Omental fat pad (tissue), 4 donors: ENCODE measurements at places on chromosomes 7 and 10.

- DNase-seq = no peak
These were observed 26.1 kb upstream of the RSU1 start for GRCh38 chr10:16843252-16843870.

DNA sequence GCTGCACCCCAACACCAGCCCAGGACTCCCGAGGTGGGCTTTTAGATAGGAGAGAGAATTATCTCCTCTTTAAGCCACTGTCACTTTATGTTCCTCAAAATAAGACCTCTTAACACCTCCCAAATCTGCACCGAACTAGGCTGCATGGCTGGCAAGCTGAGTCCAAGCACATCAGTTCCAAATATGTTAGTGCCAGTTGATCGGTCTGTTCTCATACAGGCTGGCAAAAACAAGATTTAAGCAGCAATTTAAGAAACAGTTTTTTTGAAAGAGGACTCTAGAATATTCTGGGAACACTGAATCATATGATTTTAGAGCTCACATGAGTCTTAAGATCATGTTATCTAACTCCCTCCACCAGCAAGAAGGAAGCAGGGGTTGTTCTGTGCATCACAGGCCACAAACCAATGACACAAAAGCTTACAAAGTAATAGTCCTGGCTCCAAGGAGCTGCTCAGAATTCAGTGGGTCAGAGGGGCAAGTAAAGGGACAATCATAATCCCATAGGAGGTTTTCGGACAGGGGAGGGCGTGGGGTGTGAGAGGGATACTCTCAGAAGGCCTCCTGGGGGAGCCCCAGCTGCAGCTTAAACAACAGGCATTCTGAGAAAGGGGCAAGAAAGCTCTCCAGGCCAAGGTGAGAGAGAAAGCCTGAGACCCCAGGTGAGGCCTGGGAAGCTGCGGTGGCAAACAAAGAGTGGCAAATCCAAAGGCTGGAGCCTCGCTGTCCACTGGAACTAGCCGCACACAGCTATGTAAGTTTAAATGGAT is 7.1 kb downstream of the COBL start:
- no peak for DNase-seq

DNA sequence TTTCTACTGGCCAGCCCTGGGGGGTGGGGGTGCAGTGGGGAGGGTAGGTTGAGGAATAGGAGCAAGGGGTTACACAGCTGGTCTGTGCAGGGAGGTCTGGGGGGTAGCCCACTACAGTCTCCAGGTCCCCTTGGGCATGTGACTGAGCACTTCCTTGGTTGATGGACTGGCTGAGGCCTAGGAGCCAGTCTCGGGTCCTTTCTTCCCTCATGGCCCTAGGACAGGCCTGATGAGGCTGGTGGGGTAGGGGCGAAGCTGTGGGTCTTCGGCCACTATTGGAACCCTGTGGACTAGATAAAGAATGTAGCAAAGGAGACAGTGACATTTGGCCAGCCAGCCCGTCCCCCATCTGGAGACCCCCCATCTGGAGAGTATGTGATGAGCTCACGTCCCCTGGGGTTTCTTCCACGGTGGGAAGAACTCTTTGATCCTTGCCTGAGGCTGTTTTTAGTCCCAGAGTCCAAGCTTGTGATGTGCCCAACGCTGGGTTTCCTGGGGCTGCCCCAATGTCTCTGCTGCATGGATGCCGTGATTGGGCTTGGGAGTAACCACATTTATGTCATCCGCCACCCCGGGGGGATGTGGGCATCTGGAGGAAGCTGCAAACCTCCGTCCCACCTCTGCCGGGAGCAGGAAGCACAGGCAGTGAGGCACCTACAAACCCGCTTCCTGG is 20.7 kb downstream of the FAM241B start:
- no peak for DNase-seq

DNA sequence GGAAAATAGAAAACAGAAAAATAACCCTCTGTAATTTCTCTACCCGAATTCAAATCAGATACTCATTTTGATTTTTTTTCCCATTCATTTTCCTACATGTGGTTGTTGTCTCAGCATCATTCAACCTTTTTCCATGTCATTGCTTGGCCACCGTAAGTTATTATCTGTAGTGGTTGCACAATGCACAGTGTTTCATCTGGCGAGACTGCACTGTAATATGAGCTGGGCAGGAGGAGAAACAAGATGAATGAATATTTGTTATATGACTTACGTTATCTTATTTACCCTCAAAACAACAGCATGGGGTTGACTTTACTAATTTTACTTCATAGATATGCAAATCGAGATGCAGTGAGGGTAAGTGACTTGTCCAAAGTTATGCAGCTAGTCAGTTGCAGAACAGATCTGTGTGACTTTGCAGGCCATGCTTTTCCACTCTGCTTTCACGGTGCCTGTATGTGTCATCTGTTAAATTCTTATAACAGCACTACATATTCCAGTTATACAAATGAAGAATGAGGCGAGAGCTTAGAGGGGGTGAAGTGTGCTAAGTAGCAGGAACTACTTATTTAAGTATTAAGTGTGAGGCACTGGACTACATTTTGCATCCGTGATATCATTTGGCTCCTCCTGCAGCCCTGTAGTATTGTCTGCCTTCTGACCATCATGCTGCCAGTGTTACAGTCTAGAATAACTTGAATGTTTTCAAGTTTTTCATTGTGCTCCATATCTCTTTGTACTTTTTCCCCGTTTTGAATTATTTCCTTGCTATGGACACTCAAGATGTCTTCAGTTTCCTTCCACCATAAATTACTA is 56.7 kb downstream of the ZMYND11 start:
- DNase-seq = no peak

DNA sequence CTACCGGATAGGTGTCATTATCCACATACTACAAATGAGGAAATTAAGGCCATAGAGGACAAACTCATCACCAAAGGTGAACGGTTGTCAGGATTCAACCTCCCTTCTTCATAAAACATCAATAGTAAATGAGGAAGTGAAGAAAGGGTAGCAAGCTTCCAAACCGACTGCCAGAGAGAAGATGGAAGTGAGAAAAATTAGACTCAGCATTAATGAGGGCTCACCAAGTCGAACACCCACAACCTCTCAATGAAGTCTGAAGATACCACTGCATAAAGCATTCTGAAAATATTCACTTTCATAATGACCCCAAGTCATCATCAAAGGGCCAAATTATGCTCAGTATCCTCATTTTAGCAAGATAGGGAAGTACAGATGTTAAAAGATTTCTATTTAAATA is 29.6 kb downstream of the ABCB4 start:
- DNase-seq = no peak

DNA sequence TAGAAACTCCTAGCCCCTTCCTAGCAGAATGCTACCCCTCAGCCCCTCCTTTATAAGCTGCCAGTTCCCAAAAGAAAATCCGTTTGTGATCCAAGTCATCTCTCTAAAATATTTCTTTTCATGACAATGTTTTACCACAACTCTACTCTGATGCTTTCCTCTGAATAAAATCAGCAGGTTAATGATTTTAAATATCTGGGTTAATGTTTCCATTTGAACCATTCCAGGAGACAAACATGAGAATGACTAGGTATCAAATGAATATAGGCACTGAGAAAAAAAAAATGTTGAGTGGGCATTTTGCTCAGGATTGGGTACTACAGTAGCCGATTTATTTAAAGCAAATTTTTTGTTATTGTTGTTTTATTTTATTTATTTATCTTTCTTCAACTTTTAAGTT is 360.3 kb downstream of the WDR11 start:
- no peak for DNase-seq

GRCh38 chr10:80415734-80416478 is 7.6 kb downstream of the PRXL2A start:
- DNase-seq = no peak

DNA sequence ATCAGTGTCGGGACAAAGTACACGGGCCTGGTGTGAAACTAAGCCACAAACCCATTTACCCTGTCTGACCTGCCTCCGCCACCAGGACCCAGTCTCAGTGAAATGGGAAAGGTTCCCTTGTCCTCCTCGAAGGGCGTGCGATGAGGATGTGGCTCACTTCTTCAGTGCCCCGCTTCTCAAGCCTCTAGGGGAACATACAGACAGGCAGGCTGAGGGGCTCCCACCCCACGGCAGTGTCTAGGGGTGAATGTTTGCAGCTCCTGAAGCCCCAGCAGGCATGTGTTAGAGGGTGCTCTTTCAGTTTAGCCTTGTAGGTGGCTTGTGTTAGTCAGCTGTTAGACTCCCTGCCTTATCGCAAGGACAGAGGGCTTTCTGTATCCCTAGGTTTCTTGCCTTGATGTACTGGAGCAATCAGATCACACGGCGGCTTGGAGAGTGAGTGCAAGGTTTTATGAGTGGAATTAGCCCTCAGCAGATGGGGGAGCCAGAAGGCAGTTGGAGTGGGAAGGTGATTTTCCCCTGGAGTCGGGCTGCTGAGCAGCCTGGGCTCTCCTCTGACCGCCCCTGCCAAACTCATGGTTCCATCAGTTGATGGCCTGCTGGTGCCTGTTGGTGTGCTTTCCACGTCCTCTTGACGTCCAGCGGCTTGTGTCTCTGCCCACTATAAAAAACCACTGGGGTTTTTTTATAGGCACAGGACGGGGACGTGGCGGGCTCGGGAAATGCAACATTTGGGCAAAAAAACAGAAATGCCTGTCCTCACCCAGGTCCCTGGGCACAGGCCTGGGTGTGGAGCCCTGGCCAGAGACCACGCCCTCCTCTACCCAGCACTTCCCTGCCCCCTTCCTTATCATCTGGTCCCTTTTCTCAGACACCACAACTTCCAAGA is 759 bp downstream of the NUDT1 start:
- no peak for DNase-seq

DNA sequence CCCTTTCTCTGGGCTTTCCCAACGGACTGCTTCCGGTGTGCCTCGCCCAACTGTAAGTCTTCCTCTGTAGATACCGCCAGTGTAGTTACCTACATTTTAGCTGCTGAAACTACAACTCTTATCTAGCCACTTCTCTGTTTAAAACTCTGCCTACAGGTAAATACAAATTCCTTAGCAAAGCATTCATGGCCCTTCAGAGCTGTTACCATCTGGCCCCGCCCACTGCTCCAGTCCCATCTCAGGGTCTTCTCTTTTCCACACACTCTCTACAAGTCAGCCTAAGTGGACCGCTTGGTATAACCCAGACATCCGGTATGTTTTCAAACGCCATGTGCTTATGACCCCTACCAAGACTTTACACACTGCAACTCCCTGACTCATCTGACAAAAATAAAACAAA is 41.0 kb upstream of the LAMB4 start:
- DNase-seq = no peak

DNA sequence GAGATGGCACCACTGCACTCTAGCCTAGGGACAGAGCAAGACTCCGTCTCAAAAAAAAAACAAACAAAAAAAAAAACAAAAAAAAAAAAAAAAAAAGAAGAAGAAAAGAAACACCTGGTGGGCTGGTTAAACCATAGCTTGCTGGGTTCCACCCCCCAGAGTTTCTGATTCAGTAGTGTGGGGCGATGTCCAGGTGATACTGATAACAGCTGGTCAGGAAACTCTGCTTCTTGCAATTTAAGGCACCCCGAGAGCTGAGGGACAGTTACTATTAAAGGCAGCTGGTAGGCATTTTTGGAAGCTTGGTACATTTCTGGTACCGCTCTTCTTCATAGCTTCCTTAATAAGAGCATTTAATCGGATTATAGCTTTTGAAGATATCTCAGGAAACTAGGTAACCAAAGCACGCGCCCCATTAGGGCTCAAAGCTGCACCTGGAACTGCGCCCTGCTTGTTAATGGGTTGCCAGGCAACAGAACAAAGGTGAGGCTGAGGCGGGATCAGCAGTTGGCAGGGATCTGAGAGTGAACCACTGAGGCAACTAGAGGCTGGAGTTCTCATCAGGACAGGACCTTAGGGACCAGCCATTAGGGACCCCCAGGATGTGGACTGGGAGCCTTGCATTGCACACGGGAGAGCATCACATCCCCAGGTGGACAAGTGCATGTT is 6.5 kb upstream of the SDK1 start:
- no peak for DNase-seq

- no peak for DNase-seq
These were observed 39.8 kb downstream of the ATOH7 start for GRCh38 chr10:68192113-68192512.

GRCh38 chr7:117041007-117041406 is 87.7 kb downstream of the ST7 start:
- no peak for DNase-seq

DNA sequence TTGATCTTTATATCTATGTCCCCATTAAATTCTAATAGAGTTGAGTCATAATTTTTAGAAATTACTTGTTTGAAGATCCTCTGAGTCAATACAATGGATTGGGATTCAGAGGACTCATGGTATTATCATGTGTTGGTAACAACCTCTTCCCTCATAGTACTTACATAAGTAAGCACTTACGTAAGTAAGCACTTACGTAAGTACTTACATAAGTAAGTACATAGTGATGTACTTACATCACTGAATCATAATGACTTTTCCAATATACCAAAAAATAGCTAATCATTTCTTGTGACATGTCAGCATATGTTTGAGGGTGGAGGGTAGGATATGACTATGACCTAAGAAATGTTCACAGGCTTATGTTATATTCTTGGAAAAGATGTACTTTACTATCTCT is 740.5 kb downstream of the SORCS1 start:
- no peak for DNase-seq

- no peak for DNase-seq
These were observed 9.6 kb downstream of the INPP5F start for GRCh38 chr10:119735451-119735850.

- DNase-seq = no peak
These were observed 533.3 kb upstream of the GHITM start for GRCh38 chr10:83605783-83606630.

GRCh38 chr10:11499425-11500071 is 111.9 kb downstream of the USP6NL start:
- DNase-seq = no peak

GRCh38 chr7:114530057-114530611 is 115.5 kb downstream of the FOXP2 start:
- no peak for DNase-seq

GRCh38 chr7:91655656-91656055 is 224.8 kb downstream of the MTERF1 start:
- no peak for DNase-seq

DNA sequence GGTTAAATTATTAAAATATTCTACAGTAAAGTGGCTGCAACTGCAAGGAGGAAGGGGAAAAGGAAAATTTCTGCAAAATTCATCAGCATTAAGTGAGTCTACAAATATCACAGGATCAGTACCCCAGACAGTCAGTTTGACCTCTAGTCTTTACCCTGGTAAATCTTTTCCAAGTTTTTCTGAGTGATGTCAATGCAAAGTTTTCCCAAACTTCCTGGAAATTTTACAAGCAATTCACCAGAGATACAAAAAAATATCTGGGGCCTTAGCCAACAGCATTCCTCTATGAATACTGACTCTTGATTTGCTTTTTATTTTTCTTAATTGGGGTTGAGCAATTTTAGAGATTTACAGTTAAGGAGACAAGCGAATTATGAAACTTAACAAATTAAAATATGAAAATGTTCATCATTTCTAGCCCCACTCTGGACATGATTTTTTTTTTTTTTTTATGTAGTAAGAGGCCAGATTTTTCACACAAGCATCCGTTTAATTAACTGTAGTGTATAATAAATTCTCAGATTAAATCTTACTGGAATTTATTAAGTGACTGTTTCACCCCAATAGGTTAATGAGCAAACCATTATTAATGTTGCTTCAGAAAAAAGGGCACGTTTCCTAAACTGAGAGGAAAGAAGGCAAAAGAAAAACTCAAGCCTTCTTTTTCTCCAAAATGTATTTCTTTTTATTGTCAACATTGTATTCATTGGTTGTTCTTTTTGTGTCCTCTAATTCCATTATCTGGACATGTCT is 539.5 kb upstream of the FZD8 start:
- no peak for DNase-seq

GRCh38 chr10:71729161-71729636 is 9.6 kb upstream of the C10orf105 start:
- DNase-seq = no peak

- DNase-seq = no peak
These were observed 11.2 kb downstream of the LRIT2 start for GRCh38 chr10:84214046-84214572.

GRCh38 chr7:29989257-29989995 is at the start of gene SCRN1:
Gene SCRN1 (minus strand): TSS chr7:29989801. CDS start chr7:29969067, 20,734 bp downstream.
- DNase-seq = no peak
